ENCODE measurements at places on chromosomes 2 and 18. TPM values are rescaled to one million over a fixed set of nuclear protein-coding genes. Genes with fewer than 3 reads are reported as not detected.

GRCh38 chr18:70418546-70419311 lies 129.9 kb downstream of the SOCS6 start:
- DNase-seq = no peak

DNA sequence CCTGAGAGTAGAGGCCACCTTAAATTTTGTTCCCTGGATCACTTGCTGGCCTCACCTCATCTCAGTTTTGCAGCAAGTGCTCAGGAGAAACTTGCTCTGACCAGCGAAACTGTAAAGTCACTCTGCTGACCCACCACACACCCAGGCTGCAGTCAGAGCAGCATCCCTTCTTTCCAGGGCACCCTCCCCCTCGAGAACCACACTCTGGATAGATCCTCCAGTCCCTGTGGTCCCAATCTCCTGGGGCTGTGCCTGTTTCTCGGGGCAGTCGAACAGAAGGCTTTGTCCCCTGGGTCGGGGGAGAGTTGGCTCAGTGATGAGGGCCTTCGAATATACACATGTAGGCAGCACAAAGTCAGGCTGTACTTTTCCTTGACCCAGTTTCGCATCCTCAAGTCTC lies 18.4 kb downstream of the ST8SIA5 start:
- no peak for DNase-seq

DNA sequence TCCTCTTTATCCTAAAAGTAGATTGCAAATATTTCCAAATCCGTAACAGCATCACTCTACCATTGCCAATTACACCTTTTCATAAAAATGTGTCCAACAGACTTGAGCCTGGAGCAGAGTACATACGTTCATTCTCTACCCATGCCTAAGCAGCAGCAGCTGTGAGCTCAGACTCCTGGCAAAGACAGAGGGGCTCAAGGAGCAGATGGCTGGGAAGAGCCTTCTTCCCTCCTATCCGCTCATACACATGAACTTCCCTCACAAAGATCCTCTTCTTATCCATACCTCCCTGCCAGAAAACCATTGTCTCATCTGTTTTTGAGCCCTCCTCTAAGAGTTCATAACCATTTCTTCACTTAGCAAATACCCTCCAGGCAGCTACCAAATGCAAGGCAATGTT lies 164.3 kb upstream of the ARL4C start:
- no peak for DNase-seq

DNA sequence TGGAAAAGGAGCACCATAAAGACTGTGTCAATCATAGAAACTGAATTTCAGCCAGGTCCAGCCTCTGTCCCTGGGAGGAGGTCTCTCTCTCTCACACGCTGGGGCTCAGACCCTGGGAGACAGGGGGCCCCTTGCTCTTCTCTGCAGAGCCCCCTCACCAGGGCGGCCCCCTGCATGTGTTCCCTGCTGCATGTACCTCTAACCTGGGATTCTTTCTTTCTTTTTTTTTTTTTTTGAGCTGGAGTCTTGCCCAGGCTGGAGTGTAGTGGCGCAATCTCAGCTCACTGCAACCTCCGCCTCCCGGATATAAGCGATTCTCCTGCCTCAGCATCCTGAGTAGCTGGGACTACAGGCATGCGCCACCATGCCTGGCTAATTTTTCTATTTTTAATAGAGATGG lies 46.5 kb downstream of the TPO start:
- DNase-seq = peak; percentile 7

GRCh38 chr2:59969161-59969560 lies 584.3 kb downstream of the BCL11A start:
- DNase-seq = no peak

DNA sequence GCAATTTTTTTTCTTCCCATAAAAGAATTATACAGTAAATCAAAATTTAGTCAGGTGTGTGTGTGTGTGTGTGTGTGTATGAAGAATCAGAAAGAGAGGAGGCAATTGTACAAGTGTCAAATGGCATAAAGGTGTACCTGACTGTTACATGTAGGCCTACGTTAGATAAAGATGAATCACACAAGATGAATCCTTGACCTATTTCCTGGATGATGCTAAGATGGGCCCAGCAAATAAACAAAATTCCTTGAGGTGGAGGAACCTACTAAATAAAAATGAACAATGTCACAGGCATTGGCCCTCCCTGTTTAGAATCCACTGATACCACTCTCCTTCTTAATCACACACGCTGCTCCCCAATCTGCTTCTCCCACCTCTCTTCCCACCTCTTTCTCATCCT lies 79.7 kb upstream of the LRATD1 start:
- DNase-seq = no peak

DNA sequence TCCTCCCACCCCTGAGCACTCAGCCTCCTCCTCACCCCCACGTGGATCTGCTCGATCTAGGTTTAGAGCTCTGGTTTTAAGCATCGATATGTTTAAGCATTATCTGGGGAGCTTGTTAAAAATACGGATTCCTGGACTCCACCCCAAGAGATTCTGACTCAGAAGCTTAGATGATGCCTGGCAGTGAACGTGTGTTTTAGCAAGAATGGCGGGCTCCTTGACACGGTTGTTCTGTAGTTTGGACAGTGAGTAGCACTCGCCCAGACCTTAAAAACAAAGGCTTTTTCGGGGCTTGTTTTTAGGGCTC lies 47.3 kb downstream of the LDLRAD4 start:
- no peak for DNase-seq

GRCh38 chr2:28821295-28821958 lies 10.8 kb downstream of the SPDYA start:
- DNase-seq = peak; percentile 33

GRCh38 chr2:170850251-170850650 lies 33.6 kb downstream of the GAD1 start:
- DNase-seq = no peak

DNA sequence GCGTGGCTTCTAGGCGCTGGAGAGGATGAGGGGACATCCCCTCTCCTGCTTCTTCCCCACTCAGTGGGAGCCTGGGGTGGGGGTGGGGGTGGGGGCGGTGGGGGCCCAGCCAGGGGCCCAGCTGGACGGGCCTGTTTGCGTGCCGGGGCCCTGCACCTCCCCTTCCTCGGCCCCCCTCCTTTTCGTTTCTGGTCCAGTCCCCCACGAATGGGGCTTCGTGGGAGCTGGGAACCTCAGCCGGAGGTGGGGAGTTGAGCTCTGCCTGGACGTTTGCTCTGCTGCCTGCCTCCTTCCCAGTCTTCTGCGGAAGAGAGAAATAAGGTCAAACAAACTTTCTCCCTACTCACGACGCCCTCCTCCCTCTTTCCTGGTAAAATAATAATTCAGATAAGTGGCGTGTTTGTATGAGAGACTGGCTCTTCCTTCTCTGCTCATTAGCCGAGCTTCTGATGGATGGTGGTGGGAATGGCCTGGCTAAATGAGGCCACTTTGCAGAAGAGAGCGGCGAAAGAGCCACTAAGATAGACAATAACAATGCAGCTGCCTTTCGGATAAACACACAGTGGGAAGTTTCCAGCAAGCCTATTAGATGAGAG lies 782 bp downstream of the MTA3 start:
- peak; percentile 35 for DNase-seq

DNA sequence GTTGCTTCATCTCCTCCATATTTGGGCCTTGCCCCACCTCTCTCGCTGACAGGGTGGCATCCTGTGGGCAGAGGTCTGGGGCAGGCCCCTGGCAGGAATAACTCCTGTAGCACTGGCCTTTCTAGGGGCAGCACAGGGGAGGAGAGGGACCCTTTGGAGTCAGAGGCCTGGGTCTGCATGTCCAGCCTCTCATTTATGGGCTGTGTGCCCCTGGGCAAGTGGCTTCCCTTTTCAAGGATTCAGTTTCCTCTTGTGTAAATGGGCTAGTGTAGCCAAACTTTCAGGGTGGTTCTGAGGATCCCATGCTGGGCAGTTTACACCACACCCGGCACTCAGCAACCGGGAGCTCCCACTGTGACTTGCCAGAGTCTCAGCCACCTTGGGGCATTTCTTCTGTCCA lies 23.4 kb downstream of the ADRA2B start:
- DNase-seq = no peak

GRCh38 chr2:137467246-137467862 lies 496.9 kb upstream of the HNMT start:
- peak; percentile 23 for DNase-seq

GRCh38 chr2:3587432-3587831 lies 7.5 kb upstream of the COLEC11 start:
- DNase-seq = no peak

GRCh38 chr18:805755-806110 lies 6.3 kb downstream of the YES1 start:
- DNase-seq = no peak

GRCh38 chr18:3610813-3611212 lies 160.8 kb downstream of the TGIF1 start:
- no peak for DNase-seq

- no peak for DNase-seq
Measured at GRCh38 chr2:197131558-197131855, 179.1 kb downstream of the ANKRD44 start.

Gene DNAJC5G
- 0.37 TPM for polyA plus RNA-seq

Gene OTOF
- polyA plus RNA-seq = 0.13 TPM

Gene UGT1A5
- polyA plus RNA-seq = not detected

Gene C1GALT1C1L
- 1.9 TPM for polyA plus RNA-seq

Gene AFG3L2
- 44.4 TPM for polyA plus RNA-seq

Gene IKZF2
- 5.7 TPM for polyA plus RNA-seq
